LNCaP clone FGC (cell line): ENCODE measurements at places on chromosomes 5 and 9.

- DNase-seq = no peak
Measured at GRCh38 chr5:153799466-153799865, 239.2 kb downstream of the FAM114A2 start.

GRCh38 chr9:133742849-133743444, 4.8 kb upstream of the SARDH start:
- peak; percentile 4 for DNase-seq

- DNase-seq = peak; percentile 32
Measured at GRCh38 chr9:100011062-100011681, 87.6 kb downstream of the ERP44 start.

- no peak for DNase-seq
Measured at GRCh38 chr5:111735583-111736270, 21.3 kb downstream of the NREP start.

DNA sequence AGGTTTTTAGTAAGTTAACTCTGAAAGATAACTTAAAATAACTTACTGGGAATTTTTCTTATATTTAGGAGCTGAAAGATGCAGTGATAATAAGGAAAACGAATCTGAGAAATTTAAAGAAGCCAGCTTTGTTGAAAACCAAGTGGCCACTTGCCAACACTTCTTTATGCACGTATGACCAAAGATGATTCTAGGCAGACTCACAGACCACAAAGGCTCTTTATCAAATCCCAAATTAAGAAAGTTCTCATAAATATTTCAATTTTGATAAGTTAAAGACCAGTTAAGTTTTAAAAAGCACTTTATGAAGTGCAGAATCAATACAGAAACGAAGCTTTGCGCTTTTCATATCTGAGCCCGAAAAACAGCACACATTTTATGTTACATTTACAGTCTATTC, 1.5 kb downstream of the AFF4 start:
- DNase-seq = no peak

DNA sequence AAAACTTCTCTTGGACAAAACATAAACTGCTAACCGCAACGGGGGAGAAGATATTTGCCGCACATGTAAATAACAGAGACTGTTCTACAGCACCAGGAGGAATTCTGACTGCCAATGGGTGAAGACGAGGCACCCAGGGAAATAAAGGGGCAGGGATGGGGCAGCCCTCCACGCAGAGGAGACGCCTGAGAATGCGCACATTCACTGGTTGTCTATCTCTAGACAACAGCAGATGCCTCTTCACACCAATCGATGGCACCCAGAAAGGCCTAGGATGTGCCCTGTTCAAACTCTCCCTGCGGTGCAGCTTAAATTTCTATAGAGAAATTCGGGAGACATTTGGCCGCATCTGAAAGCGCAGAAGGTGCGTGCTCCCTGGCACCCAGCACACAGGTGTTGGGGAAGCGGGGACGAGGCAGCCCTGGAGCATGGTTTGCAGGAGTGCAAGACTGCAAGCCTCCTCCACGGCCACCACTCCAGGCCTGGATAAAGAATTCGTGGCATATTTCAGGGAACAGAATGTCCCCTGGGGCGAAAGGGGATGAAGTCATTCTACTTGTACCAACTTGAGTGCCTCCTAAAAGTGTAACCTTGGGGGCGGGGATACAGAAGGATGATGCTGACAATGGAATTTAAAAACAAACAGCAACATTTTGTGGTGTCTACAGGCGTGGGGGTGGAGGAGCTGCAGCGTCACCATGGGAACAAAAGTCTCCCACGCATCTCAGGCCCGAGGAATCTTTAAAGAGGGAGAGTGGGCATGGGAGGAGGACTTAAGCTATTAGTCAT, 6.3 kb upstream of the IRX2 start:
- DNase-seq = no peak

GRCh38 chr9:114261026-114261425, 61.9 kb upstream of the ORM1 start:
- no peak for DNase-seq

DNA sequence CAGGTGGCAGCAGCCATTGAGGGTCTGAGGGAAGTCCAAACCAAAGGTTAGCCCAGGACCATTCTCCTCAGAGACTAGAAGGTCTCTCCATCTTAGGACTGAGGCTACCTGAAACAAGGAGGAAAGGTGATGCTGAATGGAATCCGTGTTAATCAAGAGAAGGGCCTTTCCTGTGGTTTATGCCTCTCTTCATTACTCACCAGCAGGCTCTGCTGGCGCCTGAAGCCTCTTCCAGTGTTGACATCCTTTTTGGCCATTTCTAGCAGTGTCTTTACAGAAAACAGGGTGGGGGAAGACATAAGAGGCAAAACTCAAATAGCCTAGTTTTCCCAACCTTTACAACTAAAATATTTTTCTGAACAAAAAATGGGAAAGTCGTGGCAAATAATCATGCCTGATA, 98.0 kb downstream of the ENC1 start:
- no peak for DNase-seq

DNA sequence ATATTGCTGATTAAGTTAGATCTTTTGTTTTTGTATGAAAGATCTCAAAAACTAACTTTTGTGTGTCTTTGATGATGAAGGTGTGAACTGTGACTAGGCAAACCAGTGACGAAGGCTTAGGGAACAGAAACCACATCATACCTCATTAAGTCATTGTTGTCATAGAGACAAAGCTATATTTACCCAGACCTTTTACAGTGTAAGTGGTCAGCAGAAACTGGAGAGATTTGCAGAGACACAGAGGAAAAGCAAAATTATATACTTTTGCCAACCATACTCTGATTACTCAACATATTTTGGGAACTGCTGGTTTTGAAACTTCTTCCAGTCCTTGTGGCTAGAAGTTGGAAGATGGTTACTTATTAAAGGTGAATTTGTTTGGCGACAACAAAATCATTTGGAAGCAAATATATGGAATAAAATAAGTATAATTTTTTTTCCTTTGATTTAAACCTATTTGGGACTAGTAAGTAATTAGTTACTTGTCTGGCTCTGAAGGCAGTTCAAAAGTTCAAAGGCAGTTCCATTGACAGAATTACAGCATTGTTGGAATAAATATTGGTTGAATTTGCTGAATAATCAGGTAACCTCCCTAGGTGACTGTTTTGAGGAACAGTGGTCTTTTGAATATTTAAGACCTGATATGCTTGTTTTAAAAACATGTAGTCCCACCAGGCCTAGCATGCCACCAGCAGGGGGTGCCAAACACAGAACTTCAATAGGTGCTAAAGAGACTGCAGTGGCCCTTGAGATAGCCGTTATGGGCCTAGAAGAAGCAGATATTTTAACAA, 103.8 kb downstream of the RPS23 start:
- DNase-seq = no peak

- DNase-seq = peak; percentile 17
Measured at GRCh38 chr5:38831909-38832308, 13.9 kb upstream of the OSMR start.

DNA sequence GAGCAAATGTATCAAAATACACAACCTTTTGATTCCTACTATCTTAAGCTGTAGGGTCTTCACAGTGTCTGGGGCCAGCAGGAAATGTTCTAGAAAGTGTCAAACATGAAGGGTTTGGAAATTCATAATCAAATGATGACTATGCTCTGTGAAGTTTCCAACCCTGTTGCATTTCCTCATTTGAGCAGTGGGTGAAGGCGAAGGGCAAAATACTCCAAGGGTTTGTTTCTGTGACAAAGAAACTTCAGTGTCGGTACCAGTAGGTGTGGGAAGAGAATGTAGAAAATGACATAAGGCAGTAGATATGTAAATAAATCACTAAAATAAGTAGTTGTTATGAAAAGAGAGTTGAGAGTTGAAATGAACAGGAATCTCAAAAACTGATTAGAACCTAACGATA, 576 bp downstream of the ALDOB start:
- no peak for DNase-seq

- DNase-seq = no peak
Measured at GRCh38 chr9:92607773-92608172, 62.2 kb downstream of the IPPK start.

- peak; percentile 48 for DNase-seq
Measured at GRCh38 chr9:15142878-15143534, 164.0 kb downstream of the TTC39B start.

- DNase-seq = no peak
Measured at GRCh38 chr5:151085517-151086041, 4.7 kb upstream of the TNIP1 start.

GRCh38 chr5:17075236-17075635, 139.1 kb upstream of the MYO10 start:
- DNase-seq = no peak

DNA sequence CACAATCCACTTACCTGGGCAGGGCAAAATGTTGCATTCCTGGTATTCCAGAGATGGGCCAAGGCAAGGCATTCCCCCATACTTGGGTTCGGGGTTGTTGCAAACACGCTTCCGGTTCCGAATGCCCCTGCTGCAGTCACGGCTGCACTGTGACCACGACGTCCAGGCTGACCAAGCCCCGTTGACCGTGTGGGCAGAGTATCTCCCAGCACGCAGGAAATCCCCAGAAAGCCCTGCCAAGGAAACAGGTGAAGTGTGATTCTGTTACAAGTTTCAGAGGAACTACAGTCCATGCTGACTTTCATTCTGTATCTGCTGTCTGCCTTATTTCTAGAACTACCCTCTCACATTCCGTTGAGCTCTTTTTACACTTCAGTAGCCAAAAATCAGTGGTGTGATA, 483.0 kb downstream of the SEMA5A start:
- no peak for DNase-seq

GRCh38 chr9:16449076-16449730, 421.3 kb downstream of the BNC2 start:
- DNase-seq = no peak

DNA sequence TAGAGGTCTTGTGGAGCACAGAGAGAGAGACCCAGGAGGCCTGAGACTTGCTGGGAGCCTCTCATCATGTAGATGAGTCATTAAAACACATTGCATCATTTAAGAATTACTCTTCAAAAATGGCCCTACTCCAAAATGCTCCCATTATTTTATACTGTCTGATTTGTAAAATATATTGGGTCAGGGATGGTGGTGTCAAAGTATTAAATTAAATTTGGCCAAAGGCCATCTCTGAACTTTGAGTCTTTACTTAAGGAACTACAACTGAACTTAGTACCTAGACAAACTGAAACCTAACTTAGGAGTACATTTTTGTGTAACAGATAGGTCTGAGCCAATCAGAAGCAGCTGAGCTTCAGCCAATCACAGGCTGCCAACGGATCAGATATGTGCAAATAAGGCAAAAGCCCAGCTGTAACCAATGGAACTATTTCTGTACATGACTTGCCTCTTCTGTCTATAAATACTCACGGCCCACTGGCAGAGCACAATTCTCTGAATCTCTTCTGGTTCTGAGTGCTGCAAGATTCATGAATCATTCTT, 657.2 kb downstream of the TLE1 start:
- DNase-seq = no peak

DNA sequence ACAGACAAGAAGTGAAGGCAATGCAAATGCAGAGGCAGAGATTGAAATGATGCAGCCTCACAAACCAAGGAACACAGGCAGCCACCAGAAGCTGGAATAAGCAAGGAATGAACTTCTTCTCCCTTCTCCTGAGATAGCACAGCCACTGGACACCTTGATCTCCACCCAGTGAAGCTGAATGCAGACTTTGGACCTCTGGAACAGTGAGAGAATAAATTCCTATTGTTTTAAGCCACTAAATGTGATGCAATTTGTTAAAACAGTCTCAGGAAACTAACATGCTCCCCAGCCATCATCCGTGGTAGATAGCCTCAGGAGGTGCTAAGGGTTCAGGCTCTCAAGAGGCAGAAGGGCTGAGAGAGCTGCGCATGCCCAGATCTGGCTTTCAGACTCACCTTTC, 512.2 kb upstream of the ZNF608 start:
- no peak for DNase-seq

DNA sequence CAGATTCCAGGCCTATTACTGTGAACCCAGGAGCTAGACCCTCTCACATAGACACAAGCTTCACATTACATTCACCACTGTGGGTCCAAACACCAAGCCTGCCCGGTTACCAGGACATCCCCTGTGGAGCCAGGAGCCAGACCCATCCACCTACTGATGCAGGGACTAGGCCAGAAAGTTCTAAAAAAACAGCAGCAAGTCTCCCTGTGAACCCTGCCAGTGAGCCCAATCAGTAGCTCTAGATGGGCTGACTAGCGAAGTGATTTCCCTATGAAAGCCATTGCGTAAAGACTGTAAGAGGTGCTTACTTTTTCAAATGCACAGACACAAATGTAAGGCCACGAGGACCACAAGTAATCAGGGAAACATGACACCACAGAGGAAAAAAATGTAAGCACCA, 352.3 kb downstream of the TMEM161B start:
- no peak for DNase-seq

GRCh38 chr5:102049517-102049916, 246.6 kb downstream of the SLCO4C1 start:
- no peak for DNase-seq

DNA sequence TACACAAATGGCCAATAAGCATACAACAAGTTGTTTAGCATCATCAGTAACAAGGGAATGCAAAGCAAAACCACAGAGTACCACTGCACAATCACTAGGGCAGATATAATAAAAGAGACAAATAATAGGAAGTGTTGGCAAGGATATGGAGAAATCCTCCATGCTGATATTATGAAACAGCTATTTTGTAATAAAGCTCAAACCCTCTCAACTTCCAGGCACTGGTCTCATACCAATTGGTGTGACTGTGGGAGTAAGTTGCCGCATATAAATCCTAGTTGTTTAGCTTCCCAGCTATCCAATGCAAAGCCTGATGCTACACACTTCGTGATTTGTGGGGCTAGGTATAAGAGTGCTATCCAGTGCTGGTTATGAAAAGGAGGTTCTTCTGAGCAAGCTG, 88.6 kb downstream of the SMIM23 start:
- DNase-seq = no peak

- peak; percentile 21 for DNase-seq
Measured at GRCh38 chr5:175501759-175502158, 23.4 kb downstream of the SFXN1 start.

DNA sequence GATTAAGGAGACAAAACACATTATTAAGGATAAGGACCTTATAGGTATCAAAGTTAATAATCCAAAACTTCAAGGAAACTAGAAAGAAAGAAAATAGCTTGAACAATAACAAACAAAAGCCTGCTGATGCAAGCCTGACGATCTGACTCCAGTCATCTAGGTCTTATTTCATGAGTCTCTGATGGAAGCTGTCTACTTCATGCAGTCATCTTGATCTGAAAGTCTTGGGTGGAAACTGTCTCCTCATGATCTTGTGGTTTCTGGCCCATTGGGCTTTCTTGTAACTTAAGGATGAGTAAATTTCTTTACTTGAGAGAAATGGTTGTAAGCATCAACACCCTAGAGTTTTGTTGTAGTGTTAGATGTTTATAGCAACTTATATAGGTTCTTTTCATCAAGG, 20.6 kb upstream of the PSIP1 start:
- DNase-seq = no peak

DNA sequence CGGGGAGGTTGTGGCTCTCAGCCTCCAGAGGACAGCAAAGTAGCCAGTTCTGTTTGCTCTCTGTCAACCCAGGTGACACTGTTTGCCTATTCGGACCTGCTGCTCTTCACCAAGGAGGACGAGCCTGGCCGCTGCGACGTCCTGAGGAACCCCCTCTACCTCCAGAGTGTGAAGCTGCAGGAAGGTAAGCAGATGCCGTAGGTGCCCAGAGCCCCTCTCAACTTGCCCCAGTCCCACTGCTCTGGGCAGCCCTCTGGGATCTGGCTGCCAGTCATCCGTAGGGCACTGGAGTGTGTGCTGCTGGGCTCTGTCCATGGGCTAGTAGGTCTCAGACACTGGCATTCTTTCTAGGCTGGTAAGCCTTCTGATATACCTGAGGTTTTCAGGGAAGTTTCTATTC, 59.3 kb downstream of the RGS3 start:
- DNase-seq = no peak

- DNase-seq = no peak
Measured at GRCh38 chr9:3032898-3033297, 189.0 kb upstream of the PUM3 start.
